ENCODE measurements at places on chromosomes 13 and 19.

DNA sequence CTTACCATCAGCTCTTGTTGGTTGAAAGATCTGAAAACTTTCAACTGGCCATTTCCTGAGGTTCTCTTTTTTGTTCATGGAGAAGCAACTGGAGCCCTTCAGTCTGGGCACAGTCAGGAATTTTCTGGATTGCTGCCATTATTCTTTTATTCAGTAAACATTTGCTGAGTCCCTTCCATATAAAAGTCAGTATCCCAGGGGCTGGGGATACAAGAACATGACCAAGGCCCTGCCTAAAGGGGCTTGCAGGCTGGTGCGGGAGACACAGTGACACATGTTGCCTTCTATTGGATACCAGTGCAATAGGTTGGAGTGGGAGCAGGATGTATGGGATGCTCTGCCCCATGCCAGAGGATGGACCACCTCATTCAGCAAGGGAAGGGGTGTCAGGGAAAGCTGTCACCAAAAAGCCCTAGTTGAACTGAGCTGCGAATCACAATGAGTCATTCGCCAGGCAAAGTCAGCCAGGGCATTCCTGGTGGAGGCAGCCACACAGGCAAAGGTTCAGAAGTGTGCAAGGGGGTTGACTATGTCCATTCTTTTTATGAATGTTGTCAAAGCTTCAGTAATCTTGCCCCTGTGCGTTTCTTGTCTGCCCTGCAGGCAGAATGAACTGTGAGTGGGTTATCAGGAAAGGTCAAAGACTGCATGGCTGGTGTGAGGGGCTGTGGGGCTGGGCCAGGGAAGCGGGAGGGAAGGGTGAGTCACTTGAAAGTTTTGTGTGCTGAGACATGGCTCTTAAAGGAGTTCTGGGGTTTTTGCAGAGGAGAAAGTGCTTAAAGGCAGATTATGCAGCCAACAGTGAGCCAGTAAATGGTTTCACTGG, 395.9 kb downstream of the KCNRG start:
- DNase-seq: no peak

GRCh38 chr19:39127812-39128515, 2.4 kb downstream of the PAK4 start:
- no peak for DNase-seq

GRCh38 chr13:49792550-49793324, at the start of gene KPNA3:
TSS of gene KPNA3 (minus strand) at chr13:49792682. CDS start at chr13:49792506, 176 bp downstream.
- peak; percentile 96 for DNase-seq

- no peak for DNase-seq
Measured at GRCh38 chr13:104021806-104022397, 955.7 kb upstream of the SLC10A2 start.

GRCh38 chr13:94030415-94031119, 448.9 kb downstream of the DCT start:
- no peak for DNase-seq

DNA sequence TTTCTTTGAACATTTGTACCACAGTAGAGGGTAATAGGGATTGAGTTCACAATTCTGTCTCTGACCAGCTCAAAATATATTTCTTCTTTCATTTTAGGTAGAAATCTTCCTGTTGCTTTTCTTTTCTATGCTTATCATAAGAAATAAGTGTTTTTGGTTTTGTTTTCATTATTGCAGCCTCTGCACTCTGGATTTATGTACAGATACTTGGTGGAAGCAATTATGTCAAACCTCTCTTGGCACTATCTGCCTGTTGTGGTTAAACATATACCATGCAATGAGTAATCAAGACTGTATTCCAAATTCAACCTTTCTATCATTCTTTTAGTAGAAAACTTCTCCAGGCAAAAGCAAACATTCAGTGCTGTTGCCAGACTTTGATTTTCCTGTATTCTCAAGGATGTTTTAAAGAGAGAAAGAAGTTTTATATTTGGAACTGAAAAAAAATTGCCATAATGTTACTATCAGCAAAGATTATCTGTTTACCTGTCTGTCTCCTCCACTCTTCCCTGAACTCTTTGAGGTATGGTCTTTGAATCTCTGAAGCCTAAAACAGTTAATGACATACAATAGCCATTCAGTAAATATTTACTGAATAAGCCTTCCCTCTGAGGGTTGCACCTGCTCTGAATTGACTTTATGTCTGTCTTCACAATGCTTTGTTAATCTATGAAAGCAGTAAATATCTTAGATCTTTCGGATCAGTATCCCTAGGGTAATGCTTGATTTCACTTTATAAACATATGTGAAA, 612.5 kb upstream of the PRR20A start:
- no peak for DNase-seq

DNA sequence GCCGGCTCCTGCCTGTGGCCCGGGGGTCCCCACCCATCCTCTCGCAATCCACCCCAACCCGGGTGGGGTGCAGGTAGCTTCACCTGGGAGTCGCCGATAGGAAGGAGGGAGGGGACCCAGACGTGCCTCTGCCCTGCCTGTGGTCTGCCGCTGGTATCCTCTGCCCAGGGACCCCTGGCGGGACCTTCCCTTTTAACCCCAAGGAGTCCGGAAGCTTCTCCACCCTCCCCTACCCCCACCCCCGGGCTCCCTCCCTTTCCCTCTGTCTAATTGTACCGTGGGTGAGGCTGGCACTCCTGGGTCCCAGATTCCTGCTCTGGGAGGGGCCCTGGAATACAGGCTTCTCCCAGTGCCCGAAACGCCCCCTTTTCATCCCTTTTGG, at the start of gene KLK10:
Gene KLK10, minus strand, starts transcription at position 166 of the 382 bp plus-strand sequence. CDS start 579 bp downstream, outside the sequence.
- DNase-seq: no peak

DNA sequence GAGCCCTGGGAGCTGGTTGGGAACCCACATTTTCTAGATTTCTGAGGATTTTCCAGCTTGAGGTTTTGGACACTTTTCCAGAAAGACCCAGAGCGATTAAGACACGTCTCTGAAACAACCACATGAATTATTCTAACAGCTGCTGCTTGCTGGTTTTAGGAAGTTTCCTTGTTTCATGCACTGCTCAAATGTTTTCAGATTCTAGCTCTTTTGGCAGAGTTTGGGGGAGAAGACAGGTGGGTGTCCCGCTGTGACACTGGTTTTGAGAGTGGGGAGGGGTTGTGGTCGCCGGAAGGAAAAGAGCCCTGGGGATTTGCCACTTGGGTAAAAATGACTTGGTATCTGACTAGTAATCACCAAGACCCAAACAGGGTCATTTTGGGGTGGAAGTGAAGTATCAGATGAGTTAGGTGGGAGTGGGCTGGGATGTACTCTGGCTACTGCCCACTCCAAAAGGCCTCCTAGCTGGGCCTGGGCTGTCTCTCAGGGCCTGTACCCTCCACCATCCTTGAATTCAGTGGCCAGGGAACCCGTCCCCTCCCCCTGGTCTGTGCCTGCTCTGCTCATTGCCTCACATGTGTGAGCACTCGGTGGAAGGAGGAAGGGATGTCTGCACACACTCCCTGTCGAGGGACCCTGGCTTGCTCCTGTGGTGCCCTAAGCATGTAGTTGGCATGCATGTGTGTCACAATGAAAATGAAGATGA, 13.2 kb downstream of the GATAD2A start:
- no peak for DNase-seq

DNA sequence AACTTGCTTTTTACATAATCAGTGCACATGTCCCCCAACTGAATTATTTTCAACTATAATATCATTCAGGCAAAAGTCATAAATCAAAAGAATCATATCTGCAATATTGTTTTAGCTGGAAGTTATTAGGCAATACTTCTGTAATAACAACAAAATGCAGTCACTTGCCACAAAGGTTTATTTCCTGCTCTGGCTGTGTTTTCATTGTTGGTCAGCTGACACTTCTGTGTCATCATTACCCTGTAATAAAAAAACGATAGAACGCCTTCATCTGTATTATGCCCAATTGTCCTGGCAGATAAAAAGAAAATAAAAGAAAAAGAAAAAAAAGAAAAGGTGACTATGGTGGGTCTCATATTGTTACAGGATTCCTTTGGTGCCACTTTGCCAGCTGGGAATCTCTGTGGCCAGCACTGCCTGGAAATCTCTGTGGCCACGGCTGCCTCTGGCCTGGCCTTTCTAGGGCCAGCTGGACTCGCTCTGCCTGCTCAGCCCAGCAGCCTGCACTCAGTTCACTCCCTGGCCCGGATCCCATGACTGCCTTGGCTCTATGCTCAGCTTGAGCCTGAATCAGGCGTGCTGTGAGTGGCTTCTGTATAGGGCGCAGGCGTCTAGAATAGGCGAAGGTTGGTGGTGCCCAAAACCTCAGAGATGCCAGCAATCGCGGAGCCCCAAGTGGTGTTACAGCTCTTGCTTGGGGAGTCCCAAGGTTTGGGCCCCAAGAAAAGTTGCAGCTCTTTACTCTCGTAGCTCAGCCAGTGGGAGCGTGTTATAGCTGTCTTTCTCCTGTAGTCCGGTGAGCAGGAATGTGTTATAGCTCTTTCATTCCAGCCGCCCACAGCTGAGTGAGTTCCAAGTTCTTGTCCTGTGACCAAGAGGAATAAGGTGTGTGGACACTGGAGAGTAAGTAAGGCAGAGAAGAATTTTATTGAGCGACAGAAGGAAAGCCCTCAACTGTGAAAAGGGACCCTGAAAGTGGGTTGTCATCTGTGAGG, 1227.1 kb downstream of the SLITRK1 start:
- DNase-seq: no peak

GRCh38 chr13:108304170-108305016, 34.9 kb downstream of the TNFSF13B start:
- no peak for DNase-seq

GRCh38 chr19:3007975-3008374, 21.1 kb downstream of the TLE2 start:
- DNase-seq: no peak

- no peak for DNase-seq
Measured at GRCh38 chr19:50451223-50451534, 18.5 kb downstream of the MYBPC2 start.

GRCh38 chr13:23848646-23849141, 40.5 kb downstream of the MIPEP start:
- DNase-seq: peak; percentile 36

DNA sequence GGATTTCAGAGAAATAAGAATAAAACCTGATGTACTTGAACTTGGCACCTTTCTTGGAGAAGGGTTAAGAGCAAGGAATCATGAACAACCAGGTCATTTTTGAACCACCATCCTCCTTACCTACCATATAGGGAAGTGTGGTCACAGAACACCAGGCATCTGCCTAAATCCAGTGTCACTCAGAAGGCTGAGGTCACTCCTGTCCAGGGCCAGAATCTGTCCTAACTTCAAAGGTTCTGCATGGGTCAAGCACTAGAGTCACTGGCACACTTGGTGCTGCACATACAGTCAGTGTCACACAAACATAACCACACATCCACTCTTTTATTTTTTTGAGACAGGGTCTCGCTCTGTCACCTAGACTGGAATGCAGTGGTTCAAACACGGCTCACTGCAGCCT, 1.6 kb downstream of the ZNF565 start:
- DNase-seq: no peak

DNA sequence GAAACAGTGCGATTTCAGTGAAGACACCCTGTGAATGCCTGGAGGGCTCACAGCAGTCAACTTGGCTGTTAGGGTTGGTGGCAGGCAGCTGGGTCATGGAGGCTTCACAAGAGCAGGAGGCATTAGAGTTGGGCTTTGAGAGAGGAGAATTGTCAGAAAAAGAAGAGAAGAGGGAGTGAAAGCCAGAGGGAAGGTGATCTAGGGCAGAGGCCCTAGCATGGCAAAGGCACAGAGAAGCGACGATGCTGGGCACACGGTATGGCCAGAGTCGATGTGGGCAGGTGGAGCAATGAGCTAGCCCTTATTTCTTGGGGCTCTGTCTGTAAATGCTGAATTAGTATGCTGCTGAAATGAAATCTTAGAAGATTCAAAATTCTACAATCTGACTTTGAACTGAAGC, 52.6 kb upstream of the OLFM4 start:
- no peak for DNase-seq

- no peak for DNase-seq
Measured at GRCh38 chr13:30587231-30587630, 30.5 kb upstream of the USPL1 start.

- peak; percentile 75 for DNase-seq
Measured at GRCh38 chr19:4267101-4267900, 11.8 kb upstream of the SHD start.

DNA sequence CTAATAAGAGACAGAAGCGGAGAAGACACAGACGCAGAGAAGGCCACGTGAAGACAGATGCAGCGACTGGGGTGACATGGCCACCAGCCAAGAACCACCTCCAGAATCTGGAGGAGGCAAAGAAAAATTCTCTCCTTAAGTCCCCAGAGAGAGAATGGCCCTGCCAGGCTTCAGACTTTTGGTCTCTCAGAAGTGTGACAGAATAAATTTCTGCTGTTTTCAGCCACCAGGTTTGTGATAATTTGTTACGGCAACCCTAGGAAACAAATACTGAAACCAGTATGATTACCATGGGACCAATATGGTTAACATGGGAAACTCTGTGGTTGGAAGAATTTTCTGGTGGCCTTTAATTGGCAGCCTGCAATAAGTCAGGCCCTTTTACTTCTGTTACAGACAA, 63.9 kb upstream of the DOCK9 start:
- no peak for DNase-seq

DNA sequence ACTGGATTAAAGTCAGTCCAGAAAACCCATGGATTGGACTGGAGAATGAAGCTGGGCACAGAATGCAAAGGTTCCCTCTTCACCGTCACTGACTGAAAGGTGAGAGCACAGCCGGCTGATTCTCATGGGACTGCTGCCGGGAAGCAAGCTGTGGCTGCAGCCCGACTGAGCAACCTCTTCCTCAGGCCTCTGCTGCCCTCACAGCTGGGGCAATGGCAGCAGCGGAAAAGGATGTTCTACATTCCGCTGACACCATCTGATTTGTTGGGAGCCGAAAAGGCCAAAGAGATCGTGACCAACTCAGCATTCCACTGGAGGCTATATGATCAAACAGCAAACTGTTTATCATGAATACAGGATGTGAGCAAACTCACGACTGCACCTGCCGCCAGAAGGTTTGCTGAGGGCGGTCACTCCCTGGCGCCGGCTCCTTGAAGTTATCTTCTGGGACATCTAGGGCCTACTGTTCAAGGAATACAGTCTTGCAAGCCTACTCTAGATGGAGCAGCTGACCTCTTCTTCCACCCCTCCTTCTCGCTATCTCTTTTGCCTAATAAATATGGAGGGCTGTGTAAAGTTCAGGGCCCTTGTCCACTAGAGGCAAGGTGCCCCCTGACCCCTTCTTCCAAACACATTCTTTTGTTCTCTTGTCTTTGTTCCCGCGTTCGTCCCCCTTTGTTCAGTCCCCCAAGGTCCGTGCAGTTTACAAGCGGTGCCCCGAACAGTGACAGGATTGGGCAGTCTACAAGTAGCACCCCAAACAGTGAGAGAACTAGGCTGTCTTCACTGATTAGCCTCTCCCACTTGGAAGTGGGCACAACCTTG, 19.6 kb upstream of the SIGLEC6 start:
- no peak for DNase-seq

Data from germinal center (tissue), 1 donor.